ENCODE measurements at places on chromosomes 16 and 17. TPM values are rescaled to one million over a fixed set of nuclear protein-coding genes. Genes with fewer than 3 reads are reported as not detected.
A peak's percentile ranks its signal among the peaks of the same experiment; 100 is the strongest.

Gene EVI2B
- total RNA-seq = 0.54 TPM

Gene RHOT2
- 24.4 TPM for total RNA-seq

Gene PCGF2
- 4.8 TPM for total RNA-seq

Gene SLC16A6
- 0.09 TPM for total RNA-seq

Gene CAVIN1
- total RNA-seq = 721 TPM

Gene TBC1D28
- total RNA-seq = not detected

Gene GP1BA
- total RNA-seq = not detected

Gene ACLY
- 64.1 TPM for total RNA-seq

Gene EPN3
- total RNA-seq = not detected

DNA sequence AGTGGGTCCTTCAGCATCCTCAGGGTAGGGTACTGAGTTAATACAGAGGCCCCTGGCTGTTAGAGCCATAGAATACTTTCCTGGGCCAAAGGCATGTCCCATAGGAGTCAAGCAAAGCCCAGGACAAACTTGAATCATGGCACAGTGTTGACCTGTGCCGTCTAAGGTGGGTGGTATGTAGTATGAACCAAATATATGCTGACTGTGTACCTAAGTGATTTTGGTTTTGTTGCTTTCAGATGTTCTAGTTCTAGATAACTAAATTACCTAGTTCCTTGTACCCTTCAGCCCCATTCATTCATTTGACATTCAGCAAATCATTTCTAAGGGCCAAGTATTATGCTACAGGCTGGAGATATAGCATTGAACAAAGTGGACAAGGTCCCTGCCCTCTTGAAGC, 61.3 kb upstream of the GPRC5B start:
- no peak for DNase-seq

DNA sequence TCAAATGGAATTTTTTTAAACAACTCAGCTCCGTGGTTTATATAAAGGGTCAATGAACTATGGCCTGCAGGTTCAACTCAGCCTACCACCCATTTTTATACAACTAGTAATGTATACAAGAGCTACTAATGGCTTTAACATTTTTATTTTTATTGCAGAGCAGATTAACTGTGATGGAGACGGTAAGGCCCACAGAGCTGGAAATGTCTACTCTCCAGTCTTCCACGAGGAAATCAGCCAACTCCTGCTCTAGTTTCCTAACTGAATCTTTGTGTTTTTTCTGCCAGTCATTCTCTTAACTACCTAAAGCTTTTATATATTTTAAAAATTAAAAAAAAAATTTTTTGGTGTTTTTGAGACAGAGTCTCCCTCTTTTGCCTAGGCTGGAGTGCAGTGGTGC, 385.1 kb upstream of the MAF start:
- no peak for DNase-seq

DNA sequence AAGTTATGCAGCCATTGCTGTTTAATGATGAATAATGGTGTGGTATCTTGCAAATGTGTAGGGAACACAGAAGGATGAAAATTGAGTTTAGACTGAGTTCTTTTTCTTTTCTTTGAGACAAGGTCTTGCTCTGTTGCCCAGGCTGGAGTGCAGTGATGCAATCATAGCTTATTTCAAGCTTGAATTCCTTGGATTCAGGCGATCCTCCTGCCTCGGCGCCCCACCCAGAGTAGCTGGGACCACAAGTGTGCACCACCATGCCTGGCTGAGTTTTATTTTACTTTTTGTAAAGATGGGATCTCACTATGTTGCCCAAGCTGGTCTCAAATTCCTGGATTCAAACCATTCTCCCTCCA, 74.6 kb upstream of the TBC1D3K start:
- DNase-seq = no peak

GRCh38 chr17:50501054-50501453, 7.2 kb upstream of the MYCBPAP start:
- peak; percentile 42 for DNase-seq

DNA sequence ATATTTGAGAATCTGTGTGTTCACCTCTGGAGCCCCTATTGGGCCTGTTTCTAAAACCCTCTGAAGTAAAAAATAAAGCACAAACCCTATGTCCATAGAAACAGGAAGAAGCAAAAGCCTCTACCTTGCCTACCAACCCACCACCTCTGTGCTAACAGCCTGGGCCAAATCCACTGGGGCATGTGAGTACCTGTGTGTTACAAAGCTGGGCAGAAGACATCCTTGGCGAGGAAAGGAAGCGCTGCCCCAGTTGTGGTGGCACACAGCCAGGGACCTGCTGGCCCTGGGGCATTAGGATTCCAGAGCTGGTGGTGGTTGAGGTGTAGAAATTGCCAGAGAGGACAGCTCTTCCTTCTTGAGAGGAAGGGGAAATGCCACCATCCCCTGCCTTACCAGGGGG, 30.0 kb downstream of the MYO18A start:
- DNase-seq = no peak

DNA sequence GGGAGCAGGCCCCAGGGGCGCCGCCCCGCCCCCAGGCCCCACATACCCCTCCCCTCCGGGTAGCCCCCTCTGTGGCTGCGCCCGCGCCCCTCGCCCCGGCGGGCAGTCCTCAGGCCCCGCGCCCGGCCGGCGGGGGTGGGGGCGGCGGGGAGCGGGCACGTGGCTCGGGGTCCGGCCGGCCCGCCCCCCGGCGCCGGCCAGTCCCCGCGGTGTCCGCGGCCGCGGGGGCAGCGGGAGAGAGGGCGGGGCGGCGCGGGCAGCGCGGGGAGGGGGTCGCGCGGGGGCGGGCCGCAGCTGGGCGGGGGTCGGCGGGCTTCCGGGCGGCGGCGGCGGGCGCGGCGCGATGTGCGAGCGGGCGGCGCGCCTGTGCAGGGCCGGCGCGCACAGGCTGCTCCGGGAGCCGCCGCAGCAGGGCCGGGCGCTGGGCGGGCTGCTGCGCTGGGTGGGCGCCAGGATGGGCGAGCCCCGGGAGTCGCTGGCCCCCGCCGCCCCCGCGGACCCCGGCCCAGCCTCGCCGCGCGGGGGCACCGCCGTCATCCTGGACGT, 335 bp downstream of the NECAB2 start:
- DNase-seq = no peak

DNA sequence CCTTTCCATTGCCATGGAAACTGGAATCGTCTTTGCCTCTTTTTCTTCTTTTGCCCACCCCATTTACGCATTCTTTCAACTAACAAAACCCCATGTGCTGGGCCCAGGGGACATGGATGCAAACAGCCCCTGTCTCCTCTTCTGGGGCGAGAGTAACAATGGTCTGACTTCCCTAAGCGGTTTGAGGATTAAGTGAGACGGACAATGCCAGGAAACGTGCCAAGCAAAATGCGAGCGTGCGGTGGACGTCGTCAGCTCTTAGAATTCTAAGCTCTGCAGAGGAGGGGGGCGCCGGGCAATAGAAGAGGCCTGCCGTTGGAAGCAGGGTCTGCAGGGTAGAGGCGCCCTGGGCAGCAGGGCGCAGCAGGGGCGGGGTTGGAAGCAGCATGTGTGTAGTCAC, 42.4 kb upstream of the JPH3 start:
- DNase-seq = no peak

- no peak for DNase-seq
Measured at GRCh38 chr17:73718912-73719311, 74.7 kb upstream of the SDK2 start.

DNA sequence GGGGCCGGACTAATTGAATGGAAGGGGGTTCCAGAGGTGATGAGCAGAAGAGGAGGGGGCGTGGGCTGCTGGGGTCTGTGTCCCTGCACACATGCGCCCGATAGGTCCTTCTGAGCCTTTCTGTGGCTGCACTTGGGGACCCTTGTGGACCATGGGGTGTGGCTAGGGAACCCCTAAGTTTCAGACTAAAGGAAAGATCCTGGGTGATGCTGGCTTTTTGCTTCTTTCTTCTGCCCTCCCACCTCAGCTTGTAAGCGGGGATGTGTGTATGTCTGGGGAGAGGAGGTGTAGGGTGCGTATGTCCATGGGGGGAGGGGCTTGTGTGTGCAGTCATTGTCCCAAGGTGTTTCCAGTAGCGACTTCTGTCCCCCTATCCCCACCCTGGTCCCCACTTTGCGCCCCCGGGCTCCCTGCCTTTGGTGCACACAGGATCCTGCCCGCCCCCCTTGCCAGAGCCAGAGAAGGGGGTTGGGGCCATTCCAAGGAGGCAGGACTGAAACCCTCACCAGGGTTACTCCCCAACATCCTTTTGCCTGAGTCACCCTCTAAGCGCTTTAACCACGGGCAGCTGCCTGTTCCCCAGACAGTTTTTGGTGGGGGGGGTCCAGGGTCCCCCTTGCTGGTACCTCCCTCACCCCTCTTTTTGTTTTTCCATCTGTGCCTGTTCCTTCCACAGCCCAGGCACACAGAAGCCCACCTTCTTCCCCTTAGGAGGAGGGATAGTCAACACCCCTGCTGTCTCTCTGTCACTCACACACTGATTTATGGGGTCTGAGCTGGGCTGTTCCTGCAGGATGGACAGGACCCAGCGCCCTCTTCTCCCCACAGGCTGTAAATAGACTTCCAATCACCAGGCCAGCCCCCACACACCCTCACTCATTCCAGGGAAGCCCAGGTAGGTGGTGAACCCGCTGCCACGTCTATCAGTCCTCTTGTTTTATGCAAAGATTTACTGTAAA, 83.2 kb downstream of the ARHGAP23 start:
- peak; percentile 54 for DNase-seq

- DNase-seq = no peak
Measured at GRCh38 chr17:35523296-35523695, 14.2 kb downstream of the SLFN12L start.

- peak; percentile 93 for DNase-seq
Measured at GRCh38 chr17:42311240-42312034, 23.1 kb downstream of the STAT5A start.

GRCh38 chr16:53323924-53324323, 110.3 kb upstream of the RBL2 start:
- no peak for DNase-seq

- DNase-seq = no peak
Measured at GRCh38 chr16:22732400-22732799, 81.6 kb upstream of the HS3ST2 start.

- DNase-seq = no peak
Measured at GRCh38 chr16:66470556-66470955, 43.5 kb downstream of the BEAN1 start.

- DNase-seq = no peak
Measured at GRCh38 chr16:7236824-7237410, 95.7 kb upstream of the RBFOX1 start.

- DNase-seq = no peak
Measured at GRCh38 chr17:1331708-1332107, 52.2 kb downstream of the TRARG1 start.

- DNase-seq = no peak
Measured at GRCh38 chr16:17915791-17916190, 420.7 kb downstream of the NPIPA8 start.

GRCh38 chr16:14007450-14007849, 63.7 kb upstream of the MRTFB start:
- peak; percentile 60 for DNase-seq

DNA sequence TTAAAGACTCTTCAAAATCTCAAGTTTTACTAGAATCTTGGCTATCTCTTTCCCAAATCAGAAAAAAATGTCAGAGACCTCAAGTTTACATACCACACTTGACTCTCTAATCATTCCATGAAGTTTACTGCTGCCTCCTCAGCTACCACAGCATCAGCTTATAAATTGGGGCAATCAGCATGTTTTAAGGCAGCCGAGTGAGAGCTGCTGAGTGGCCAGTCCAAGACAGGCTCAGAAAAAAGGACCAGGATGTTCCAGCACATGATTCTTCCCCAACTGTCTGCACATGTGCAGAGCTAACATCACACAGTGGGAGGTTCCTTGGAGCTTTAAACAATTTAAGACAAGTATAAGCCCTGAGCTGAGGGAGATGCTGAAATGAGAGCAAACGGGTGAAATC, 140.6 kb upstream of the NUDT7 start:
- no peak for DNase-seq

DNA sequence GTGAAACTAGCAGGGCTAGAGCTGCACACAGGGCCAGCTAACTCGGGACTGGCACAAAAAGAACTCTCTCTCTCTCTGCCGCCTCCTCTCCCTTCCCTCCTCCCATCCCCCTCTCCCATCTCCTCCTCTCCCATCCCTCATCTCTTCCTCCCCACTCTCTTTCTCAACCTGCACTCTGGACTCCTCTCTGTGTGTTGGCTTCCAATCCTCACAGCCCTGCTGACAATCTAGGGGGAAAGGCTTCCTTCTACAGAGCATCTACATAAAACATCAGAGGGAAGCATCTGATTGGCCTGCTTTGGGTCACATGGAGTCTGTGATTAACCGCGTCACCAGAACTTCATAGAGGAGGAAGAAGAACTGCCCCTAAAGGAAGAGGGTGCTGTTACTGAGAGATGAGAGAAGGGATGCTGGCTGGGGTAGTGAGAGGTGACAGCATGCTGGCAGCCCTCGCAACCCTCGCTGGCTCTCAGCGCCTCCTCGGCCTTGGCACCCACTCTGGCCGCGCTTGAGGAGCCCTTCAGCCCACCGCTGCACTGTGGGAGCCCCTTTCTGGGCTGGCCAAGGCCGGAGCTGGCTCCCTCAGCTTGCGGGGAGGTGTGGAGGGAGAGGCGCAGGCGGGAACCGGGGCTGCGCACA, 12.8 kb upstream of the ZFP90 start:
- no peak for DNase-seq

GRCh38 chr17:62064791-62065563, at the start of gene MED13:
Gene MED13, minus strand, starts transcription at chr17:62065278. Its CDS starts 73 bp downstream, at chr17:62065205.
- DNase-seq = peak; percentile 27

- DNase-seq = no peak
Measured at GRCh38 chr17:40287159-40287493, 553 bp upstream of the CDC6 start.

GRCh38 chr17:2101448-2102257, 46.8 kb downstream of the HIC1 start:
- DNase-seq = no peak

- no peak for DNase-seq
Measured at GRCh38 chr16:30357085-30357714, 2.1 kb upstream of the CD2BP2 start.

- no peak for DNase-seq
Measured at GRCh38 chr16:51228097-51228659, 77.1 kb upstream of the SALL1 start.

- no peak for DNase-seq
Measured at GRCh38 chr16:56145369-56145768, 45.9 kb upstream of the GNAO1 start.

Measured in fibroblast of the aortic adventitia (primary cell).